Posterior cingulate gyrus (tissue), 11 donors: ENCODE measurements at places on chromosomes 1 and 21.
A peak's percentile ranks its signal among the peaks of the same experiment; 100 is the strongest.

DNA sequence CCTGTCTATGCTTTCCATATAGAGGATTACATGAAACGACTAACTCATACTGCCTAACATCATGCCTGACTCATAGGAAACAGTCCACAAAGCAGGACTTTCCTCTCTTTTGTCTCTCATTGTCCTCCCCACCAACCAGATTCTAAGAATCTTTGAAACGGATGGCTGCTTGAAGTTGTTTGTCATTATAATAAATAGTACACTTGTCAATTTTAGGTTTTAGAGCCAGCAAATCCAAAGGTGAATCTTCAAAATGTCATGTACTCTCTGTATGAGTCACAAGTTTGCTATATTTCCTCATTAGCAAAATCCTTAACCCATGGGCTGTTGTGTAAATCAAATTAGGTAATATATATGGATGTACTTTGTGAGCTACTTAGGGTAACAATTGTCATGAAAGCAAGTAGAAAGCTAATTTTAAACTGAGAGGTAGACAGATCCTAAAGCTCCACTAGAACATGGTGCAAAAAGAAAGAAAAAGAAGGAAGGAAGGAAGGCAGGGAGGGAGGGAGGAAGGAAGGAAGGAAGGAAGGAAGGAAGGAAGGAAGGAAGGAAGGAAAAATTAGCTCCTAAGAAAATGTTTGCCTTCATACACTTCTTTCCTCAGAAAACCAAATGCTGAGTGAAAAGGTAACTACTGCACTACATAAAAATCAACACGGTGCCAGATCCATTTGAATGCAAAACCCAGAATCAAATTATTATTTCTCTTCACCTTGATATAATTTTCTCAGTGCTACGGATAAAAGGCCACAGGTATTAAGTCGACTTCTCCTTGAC, 129.5 kb upstream of the PRMT6 start:
- no peak for DNase-seq

- DNase-seq, result no peak
Measured at GRCh38 chr1:110722807-110723206, 48.1 kb upstream of the KCNA3 start.

- DNase-seq, result peak; percentile 51
Measured at GRCh38 chr1:24325587-24326449, 6.7 kb downstream of the GRHL3 start.

DNA sequence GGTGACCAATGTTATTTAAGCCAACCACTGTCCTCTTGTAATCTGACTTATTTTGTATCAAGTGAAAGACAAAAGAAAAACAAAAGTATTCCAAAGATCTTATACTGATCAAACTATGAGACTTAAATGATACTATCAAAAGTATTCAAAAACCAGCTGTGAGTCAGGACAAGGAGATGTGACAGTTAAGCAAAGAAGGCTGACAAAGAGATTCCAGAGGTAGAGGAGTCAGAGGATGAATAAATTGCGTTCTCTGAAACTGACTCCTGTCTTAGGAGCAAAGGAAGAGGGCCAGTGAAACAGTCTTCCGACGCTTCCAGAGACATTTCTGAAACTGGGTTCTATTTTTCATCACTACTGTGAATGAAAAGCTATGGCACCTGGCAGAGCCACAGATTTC, 20.9 kb downstream of the TMEM50B start:
- no peak for DNase-seq

DNA sequence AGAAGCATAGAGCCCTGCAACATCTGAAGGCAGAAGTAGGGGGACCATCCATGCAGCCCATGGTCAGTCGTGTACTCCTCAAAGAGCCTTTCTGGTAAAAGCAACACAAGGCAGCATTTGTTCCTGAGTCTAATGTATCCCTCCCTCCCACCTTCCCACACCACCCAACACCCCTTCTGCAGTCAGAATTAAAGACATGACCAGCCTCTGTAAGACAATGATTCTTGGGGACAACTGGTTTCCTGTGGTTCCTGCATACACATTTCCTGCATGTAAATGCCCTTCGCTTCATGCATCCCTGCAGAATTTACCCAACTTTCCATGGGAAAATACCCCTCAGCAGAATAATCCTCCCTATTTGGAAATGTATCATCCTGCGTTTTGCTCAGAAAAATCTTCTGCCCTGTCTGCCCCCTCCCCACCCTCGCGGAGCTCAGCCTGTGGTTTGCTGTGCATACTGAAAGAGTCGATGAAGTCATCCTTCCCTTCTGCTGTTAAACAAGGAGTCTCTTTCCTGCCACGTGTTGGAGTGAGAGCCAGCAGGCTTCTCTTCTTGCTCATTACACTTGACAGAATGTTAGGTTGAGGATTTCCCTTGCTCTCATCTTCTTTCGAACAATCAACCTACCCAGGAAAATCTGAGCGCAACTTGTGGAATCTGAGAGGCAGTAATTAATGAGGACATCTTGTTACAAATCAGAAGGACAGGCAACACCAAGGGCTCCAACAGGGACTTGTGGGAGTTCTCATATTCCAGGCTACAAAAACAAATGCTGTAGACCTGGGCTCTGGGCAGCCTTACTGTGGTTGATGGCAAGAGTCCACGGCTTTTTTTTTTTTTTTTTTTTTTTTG, 4.7 kb downstream of the TNN start:
- DNase-seq, result no peak

DNA sequence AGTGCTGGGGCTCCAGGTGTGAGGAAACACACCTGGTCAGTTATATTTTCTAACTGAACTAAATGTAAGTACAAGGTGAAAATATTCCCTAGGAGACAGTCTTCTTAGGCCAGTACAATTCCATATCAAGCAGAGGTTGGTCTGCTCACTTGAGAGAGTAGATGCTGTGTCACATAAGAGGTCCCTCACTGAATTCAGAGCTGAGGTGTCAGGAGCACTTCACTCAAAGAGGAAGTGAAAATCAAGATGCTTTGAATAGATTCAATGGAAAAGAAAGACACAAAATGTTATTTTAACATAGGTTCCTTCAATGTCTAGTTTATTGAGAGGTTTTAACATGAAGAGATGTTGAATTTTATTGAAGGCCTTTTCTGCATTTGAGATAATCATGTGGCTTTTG, 4.3 kb upstream of the FCRL3 start:
- DNase-seq, result no peak
